ENCODE measurements at places on chromosomes 16 and 17. TPM values are rescaled to one million over a fixed set of nuclear protein-coding genes. Genes with fewer than 3 reads are reported as not detected.

Gene CCL23
- total RNA-seq, result not detected

Gene OR4D2
- not detected for total RNA-seq

Gene WSB1
- 340 TPM for total RNA-seq

Gene CD300A
- total RNA-seq, result 2.6 TPM

Gene KRTAP4-4
- not detected for total RNA-seq

Gene NDRG4
- total RNA-seq, result 280 TPM

Gene LAT
- 1.3 TPM for total RNA-seq

Gene KRTAP4-1
- not detected for total RNA-seq

Gene GRAP
- total RNA-seq, result 1.9 TPM

Gene KCNG4
- total RNA-seq, result not detected

Gene ST6GALNAC2
- 0.54 TPM for total RNA-seq

Gene KRT40
- total RNA-seq, result not detected

Gene OR2C1
- 0.45 TPM for total RNA-seq

Gene SPATA22
- 0.64 TPM for total RNA-seq

Gene KRT16
- total RNA-seq, result not detected

Gene RPRML
- 0.54 TPM for total RNA-seq

Gene RAB26
- total RNA-seq, result 11.4 TPM

Gene TMEM94
- total RNA-seq, result 37.9 TPM

Gene SSTR5
- total RNA-seq, result not detected

Gene TMC6
- total RNA-seq, result 6.2 TPM

Gene TIMP2
- 36.2 TPM for total RNA-seq

Gene TPSD1
- total RNA-seq, result not detected

Gene RAMP2
- total RNA-seq, result 8.7 TPM

Gene TPSAB1
- total RNA-seq, result 0.27 TPM

Gene RBBP6
- total RNA-seq, result 90.0 TPM

Gene DHX58
- total RNA-seq, result 2.4 TPM

Gene NXN
- 36.2 TPM for total RNA-seq

Gene KRT33B
- not detected for total RNA-seq

Gene CHST5
- 0.45 TPM for total RNA-seq

Gene ST6GALNAC1
- total RNA-seq, result 0.36 TPM

Gene ESRP2
- total RNA-seq, result not detected

Gene GLYR1
- total RNA-seq, result 55.9 TPM

Gene SEZ6
- 34.9 TPM for total RNA-seq

Gene C16orf96
- total RNA-seq, result 0.18 TPM

Gene NUDT21
- 159 TPM for total RNA-seq

Gene C16orf54
- 0.27 TPM for total RNA-seq

Gene TERB1
- total RNA-seq, result not detected

Gene CLEC3A
- total RNA-seq, result not detected

Gene HES7
- 0.73 TPM for total RNA-seq

Data from cerebellum (tissue), 4 donors.